Endothelial cell of umbilical vein (primary cell): ENCODE measurements at places on chromosomes 1 and 21. TPM values are rescaled to one million over a fixed set of nuclear protein-coding genes. Genes with fewer than 3 reads are reported as not detected.

FAM131C gene
- polyA plus RNA-seq, result 0.23 and 0.32 TPM in 2 replicates

GRCh38 chr1:87760654-87761053 lies 432.0 kb downstream of the LMO4 start:
- no peak for DNase-seq

DNA sequence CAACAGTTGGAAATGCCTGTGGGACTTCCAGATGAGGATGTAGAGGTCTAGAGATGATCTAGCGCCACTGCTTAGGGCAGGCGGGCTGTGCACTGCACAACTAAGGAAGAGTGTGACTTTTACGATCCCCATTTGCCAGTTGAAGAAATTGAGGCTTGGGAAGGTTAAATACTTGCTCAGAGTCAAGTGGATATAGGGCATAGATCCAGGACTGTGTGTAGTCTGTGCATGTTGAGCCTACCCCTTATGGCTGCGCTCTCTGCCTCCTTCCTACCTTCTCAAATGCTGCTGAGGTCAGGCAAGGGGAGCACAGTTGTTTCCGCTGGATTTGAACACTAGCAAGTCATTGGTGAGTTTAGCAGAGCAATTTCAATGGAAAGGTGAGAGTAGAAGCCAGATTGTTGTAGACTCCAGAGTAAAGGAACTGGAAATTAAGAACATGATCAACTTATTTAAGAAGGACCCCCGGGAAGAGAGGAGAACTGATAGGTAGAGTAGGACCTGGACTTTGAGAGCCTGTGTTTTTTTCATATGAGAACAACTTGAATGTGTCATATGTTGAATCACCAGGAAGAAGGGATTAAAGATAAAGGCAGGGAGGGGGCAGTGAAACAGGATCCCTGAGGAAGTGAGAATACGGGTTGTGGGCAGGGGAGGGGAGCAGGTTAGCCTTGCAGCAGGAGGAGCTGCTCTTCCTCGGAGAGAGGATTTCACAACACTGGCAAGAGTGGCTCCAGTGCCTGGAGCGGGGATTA lies 2.7 kb downstream of the CAPN2 start:
- DNase-seq, result peak; percentile 91

MYBPH gene
- polyA plus RNA-seq, result not detected in 2 replicates

BRINP3 gene
- polyA plus RNA-seq, result not detected in 2 replicates

DNA sequence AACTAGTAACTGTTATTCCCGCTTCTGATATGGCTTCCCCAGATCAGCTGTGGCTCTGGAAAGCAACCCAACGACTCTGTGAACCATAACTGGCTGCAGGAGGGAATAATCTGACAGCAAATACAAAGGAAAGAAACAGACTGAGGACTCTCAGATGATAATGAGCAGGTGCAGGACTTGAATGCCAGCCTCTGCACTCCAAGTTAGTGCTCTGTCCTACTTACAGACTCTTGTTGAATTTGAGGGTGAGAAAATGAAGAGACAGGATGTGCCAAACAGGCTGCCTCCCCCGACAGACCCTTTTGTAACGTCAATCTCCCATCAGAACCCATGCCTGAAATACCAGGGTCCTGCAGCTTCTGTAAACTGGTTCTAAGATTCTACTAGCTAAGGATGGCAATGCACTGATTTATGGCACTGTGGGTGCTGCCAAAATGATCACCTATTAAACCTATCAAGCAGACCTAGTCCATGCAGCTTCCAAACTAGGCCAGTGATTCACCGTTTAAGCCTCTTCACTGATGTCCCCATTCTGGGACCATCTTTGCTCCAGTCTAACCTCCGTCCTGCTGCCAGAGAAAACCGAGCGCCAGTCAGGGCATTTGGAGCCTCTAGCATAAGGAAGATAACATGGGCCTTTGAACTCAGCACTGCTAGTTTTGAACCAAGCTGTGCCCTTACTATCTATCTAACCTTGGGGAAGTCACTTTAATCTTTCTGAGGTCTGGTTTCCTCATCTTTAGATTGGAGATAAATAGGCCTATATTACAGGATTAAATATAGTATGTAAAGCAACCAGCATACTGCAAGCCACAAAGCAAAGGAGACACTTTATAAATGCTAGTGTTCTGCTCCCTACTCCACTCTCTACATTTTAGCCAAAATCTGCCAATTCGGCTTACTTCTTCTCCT lies 4.8 kb downstream of the MKNK1 start:
- no peak for DNase-seq
